ENCODE measurements at places on chromosomes 11 and 22. TPM values are rescaled to one million over a fixed set of nuclear protein-coding genes. Genes with fewer than 3 reads are reported as not detected.

CASP5 gene
- not detected for total RNA-seq

DNA sequence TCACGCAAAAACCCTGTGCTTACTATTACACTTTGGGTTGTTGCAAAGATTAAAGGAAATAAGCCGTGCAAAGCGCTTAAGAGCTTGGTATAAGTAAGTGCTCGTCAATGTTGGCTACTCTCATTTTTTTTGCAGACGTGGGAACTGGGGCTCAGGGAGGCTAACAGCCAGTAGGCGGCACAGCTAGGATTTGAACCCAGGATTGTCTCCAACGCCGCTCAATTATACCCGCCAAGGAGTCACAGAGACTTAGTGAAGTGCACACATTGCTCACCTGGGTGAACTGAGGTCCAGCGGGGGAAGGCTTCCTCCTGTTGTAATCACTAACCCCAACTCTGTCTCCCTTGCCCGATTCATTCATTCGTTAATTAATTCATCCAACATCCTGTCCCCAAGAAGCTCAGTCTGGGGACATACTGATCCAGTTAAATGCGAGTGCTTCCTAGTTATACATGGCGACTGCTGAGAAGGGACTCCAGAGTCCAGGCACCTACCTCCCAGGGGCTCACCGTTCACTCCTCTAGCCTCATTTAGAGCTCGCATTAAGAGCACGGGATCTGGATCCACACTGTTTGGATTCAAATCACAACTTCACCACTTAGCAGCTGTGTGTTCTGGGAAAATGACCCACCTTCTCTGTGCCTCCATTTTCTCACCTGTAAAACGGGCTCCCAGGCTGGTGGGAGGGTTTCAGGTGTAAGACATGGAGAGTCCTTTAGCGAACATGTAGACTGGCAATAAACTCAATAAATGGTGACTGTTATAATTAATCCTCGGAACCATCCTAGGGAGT lies 838 bp upstream of the MTFP1 start:
- H3K27me3 ChIP-seq = no peaks in the 10 kb centered on the region
- H3K4me3 ChIP-seq = peak overlapping the region; percentile 73
- no peak for DNase-seq
- H3K36me3 ChIP-seq = no peaks in the 10 kb centered on the region
- peak overlapping the region; percentile 81 for H3K27ac ChIP-seq
- H3K4me1 ChIP-seq = peaks cover 44% of the 10 kb centered on the region

DNA sequence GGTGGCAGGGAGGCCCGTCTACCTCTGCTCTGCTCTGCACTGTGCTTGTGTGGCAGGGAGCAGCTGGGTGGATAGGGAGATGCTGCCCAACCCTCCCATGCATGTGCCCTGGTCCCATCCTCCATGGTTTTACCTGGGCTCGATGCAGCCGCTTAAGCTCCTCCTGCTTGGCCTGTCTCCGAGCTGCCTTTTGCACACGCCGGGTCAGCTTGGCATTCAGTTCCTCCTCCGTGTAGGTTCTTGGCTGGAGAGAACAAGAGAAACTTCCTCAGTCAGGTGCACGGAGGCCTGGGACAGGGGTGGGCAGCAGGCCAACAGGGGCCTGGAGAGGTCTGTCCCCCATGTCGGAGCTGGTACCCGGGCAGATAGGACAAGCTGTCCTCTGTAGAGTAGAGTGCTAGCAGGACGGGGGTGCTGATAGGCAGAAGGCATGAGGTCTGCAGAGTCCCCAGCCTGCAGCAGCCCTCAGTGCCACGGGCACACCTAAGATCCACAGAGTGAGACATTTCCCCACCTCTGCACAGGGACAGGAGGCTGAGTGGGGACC lies 36.4 kb upstream of the BID start:
- no peaks in the 10 kb centered on the region for H3K36me3 ChIP-seq
- no peaks in the 10 kb centered on the region for H3K27me3 ChIP-seq
- no peak for DNase-seq
- H3K4me1 ChIP-seq = no peaks in the 10 kb centered on the region
- H3K4me3 ChIP-seq = no peak overlapping the region
- H3K27ac ChIP-seq = no peak overlapping the region

GRCh38 chr11:106463154-106463553 lies 385.7 kb downstream of the AASDHPPT start:
- no peak overlapping the region for H3K27ac ChIP-seq
- H3K36me3 ChIP-seq = no peaks in the 10 kb centered on the region
- H3K4me1 ChIP-seq = no peaks in the 10 kb centered on the region
- H3K27me3 ChIP-seq = no peaks in the 10 kb centered on the region
- no peak for DNase-seq

DNA sequence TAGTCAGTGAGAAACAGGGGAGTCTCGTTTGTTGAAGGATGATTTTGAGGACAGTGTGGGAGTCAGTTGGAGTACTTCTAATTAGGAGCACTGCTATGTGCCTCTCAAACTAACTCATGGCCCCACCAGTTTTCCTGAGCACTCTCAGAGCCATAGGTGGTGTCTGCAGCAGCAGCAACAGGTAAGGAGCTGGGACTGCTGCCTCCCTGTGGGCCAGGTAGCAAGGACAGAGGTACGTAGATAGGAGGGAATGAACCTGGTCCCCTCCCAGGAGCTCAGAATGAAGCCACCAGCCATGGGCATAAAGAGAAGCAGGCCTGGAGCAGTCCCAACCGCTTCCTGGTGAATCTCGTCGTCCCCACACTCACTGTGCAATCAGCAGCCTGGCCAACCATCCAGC lies 183.4 kb downstream of the BUD13 start:
- H3K36me3 ChIP-seq = no peaks in the 10 kb centered on the region
- DNase-seq = no peak
- no peaks in the 10 kb centered on the region for H3K27me3 ChIP-seq
- H3K27ac ChIP-seq = no peak overlapping the region

DNA sequence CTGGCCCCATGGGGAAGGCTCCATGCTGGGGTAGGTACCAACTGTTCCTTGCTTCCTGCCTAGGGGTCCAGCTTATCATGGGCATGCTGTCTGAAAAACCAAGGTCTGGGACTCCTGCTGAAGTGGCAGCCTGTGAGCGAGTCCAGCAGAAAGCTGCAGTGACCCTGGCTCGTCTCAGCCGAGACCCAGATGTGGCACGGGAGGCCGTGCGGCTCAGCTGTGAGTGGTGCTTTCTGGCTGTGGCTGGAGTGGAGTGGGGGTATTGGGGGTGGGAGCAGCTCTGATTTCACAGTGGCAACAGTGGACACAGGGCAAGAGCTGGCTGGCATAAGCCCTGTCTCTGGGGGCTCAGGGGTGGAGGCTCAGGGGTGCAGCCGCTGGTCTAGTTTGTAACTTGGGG lies 124.1 kb downstream of the INSC start:
- no peak overlapping the region for H3K27ac ChIP-seq
- H3K4me1 ChIP-seq = no peaks in the 10 kb centered on the region
- no peaks in the 10 kb centered on the region for H3K36me3 ChIP-seq
- no peak overlapping the region for H3K4me3 ChIP-seq
- no peaks in the 10 kb centered on the region for H3K27me3 ChIP-seq
- DNase-seq = no peak

DNA sequence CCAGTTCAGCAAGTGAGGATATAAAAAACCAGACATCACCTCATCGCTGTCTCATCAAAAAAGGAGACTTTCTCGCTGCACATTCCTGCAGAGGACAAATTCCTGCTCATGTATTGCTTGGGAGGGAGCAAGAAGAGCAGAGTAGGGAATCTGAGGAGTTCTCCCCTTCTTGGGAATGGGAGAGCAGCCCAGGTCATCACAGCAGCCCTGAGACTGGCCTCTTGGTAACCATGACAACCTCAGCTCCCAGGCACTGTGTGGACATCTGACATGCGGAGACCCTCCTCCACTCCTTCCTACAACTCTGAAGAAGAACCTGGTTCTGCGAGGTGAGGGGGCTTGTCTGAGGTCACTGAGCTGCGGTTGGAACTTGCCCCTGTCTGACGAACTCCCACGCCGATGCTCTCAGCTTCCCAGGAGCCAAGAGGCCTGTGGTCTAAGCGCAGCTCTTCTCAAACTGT lies 17.9 kb downstream of the RFPL1 start:
- no peak overlapping the region for H3K27ac ChIP-seq
- H3K4me1 ChIP-seq = no peaks in the 10 kb centered on the region

- H3K36me3 ChIP-seq = no peaks in the 10 kb centered on the region
- H3K4me1 ChIP-seq = no peaks in the 10 kb centered on the region
- no peak for DNase-seq
- H3K27me3 ChIP-seq = no peaks in the 10 kb centered on the region
- H3K4me3 ChIP-seq = no peak overlapping the region
- H3K27ac ChIP-seq = no peak overlapping the region
Measured at GRCh38 chr11:133808393-133809140, 36.7 kb downstream of the SPATA19 start.

Measured in CD8-positive, alpha-beta memory T cell (primary cell).